ENCODE measurements at places on chromosomes 2 and 18.

DNA sequence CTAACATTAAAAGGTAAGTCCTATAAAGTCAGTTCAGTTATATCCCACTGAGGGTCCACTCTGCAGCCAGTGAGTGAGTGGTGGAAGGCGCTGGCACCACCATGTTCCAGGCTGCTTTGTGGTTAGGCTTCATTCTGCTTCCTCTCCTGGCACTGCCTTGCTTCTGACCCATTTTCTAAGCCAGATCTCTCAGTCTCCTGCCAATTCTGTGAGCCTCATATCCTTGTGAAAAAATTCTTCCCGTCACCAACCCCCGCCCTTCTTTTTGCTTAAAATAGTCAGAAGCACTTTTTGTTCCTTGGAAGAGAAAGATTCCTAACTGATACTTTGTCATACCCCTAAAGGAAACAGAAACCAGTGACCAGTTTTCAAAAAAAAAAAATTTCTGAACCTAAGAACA, 139.8 kb upstream of the NCK2 start:
- DNase-seq: no peak

GRCh38 chr2:30862054-30862651, 54.9 kb upstream of the CAPN13 start:
- DNase-seq: no peak

DNA sequence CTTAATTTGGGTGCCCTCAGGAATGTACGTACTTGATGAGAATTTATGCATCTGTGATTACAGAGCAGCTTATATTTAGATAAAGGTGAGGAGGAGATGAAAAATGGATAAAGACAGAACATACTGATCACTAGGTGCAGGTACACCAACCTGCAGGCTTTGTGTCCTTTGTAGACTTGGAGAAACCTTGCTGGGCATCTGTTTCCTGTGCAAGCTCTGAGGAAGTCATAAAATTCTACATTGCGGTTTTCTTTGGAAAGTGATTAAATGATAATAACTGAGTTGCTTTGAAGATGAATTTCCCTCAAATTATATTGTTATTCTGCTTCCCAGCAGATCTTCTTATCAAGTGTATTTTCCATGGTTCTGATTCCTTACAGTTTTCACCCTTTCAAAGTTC, 7.7 kb downstream of the RAB27B start:
- DNase-seq: no peak

- DNase-seq: no peak
Measured at GRCh38 chr2:166372046-166372445, 3.7 kb downstream of the SCN9A start.

DNA sequence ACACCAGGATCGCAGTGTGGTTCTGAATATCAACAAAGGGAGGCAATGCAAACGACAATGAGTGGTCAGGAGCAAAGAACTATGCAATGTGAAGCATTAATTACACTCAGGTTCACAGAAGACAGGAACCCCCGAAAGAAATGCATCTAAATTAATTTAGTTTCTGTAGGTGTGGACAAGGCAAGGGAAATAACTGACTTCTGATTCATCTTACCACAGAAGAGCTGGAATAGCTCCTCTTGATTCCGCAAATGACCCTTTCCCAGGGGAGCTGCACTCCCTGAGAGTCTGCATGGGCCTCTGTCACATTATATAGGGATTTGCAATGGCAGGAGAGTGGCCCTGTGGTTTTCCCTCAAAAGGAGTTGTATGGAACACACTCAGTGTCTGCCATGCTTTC, 263.9 kb upstream of the APCDD1 start:
- DNase-seq: no peak

DNA sequence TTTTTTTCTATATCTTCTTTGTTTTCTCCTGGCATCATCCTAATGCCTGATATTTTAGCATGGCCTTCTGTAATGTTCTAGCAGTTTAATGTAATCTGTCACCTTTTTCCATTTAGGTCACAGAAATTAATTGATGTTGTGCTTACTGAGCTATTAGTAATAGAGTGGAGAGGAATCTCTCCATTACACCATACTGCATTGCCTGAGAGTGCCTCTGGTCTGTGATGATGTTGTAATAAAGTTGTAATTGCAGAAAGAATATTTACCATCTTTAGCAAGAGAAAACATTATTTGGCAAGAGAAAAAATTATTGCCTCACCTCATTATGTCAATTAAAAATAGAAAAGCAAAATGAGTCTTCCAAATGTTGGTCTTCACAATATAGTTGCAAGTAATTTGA, 213.2 kb downstream of the KCNJ3 start:
- DNase-seq: no peak

GRCh38 chr2:109057686-109058085, 68.7 kb upstream of the EDAR start:
- no peak for DNase-seq

DNA sequence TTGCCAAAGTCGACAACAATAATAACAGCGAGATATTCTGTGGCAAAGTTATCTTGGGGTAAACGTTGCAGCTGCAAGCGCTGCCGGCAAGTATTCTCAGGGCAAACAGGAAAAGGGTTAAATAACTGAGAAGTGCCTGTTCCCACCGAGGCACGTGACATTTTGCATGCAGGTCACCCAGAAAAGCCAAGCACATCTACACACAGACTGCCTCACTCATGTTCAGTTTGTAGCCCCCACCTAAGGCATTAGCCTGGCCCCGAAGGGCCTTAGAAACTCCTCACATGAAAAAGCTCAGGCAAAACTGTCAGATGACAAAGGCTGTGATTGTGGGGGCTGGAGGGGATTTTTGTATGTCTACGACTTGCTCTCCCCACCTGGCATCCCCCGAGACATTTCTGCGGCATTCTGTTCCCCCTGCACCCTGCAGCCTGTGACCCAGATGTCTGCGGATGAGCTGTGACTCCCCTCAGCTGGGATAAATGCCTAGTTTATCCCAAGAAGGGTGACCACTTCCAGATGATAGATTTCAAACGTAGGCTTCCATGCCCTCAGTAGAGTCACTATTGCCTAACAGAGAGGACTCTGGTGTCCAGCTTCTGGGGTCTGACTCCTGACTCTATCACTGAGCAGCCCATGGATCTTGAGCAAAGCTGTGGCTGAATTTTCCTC, 215.2 kb upstream of the SIX2 start:
- DNase-seq: no peak

DNA sequence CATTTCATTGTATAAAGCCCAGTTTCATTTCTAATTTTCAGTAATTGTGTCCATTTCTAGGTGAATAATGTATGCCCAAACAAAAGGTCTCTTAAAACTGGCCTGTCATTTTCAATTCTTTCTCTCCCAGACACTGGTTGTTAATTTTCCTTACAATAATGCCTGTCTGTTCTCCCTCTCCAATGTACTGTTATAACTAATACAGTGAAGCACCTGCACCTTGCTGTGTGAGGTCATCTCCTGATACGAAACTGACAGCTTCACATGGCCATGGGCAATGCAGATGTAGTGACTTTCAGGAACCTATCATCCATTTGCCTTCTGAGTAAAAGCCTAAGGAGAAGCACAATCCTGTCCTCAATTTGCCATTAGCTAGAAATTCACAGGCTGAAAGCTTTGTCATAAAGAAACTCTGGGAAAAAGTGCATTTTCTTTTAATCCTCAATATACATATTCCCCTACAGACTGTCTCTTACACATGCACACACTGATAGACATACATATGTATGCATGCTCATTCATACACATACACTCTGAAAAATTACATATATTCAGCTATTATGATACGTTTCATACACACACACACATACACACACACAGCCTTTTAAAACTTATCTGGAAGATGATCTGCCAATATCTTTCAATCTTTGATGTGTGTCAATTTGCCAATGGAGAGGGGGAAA, 1030.3 kb downstream of the TDRD15 start:
- no peak for DNase-seq

- no peak for DNase-seq
Measured at GRCh38 chr18:76450452-76451395, 44.3 kb downstream of the ZNF516 start.

- DNase-seq: no peak
Measured at GRCh38 chr2:61328707-61329251, 142.1 kb downstream of the USP34 start.

DNA sequence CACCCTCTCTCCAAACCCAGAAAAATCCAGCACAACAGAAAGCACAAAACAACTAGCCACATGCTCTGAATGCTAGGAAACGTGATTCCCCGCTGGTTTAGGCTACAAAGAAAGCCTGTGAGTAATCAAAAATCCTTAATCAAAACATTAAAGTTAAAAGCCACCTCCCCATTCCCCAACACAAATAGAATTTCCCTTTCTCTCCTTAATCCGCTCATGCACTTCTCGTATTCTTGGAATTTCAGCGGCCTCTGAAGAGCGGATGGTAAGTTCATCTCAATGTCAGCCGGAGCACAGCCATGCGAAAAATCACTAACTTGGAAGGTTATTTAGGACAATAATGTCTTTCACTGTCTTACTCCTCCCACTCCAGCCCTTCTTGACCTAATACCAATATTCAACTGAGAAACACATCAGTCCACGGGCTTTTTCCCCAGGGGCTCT, 126.7 kb downstream of the OSBPL1A start:
- no peak for DNase-seq

DNA sequence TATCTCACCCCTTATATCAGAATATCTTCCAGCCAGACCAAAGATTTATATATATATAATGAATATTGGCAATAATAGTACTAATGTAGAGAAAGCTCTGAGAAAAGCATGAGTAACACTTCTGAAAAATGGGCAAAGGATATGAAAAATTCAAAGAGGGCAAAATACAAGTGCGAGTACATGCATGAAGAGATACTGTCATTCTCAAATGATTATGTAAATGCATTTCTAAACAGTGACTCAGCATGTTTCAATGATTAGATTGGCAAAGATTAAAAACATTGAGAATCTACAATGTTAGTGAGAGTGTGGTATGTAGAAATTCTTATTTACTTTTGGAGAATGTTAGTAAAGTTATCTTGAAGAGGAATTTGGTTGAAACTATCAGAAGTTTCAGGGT, 118.3 kb upstream of the NEDD4L start:
- DNase-seq: no peak

GRCh38 chr2:146287281-146287680, 1557.5 kb upstream of the ACVR2A start:
- no peak for DNase-seq

DNA sequence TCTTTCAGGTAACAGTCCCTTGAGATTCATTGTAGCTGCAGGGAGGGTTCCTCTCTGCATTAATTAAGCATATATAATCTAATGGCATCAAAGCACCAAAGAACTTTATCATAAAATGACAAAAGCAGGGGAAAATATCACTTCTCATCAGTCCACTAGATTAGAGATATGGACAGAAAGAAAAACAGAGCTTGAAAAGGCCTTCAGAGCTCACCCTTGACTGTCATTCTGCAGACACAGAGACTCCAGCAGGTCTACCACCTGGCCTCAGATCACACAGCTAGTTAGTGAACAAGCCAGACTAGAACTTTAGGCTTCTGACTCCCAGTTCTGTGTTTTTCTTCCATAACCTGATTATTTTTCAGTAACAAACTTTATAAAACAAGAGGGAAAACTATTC, 88.5 kb downstream of the FIGN start:
- no peak for DNase-seq

DNA sequence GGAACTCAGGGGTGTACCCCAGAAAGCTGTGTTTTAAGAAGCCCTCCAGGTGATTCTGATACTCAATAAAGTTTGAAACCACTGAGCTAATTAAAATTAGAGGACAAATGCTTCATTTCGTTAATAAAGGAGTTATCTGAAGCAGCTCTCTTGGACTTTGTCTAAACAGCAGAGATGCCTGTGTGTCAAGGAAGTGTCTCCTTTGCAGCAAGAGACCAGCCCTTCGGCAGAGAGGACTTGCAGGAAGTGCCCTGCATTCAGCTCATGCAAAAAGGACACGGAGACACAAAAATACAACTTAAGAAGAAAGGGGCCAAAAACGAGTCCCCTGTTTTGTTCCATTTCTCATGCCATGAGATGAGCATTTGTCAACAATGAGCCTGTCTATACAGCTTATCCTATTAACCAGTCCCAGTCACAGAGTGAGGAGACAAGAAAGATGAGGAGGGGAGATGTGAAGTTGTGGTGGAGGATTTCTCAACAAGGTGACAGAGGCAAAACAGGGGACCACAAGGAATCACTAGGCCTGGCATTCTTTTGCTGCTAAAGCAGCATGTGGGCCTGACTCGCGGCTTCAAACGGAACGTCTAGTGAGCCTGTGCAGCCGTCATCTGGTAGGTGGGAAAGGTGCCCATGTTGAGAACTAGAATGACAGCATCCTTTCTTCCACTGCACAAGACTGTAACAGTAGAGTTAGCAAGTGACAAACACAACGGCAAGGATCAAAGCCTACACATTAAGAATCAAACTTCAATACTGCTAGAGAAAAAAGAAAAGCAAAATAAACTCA, 152.3 kb downstream of the ANTXR1 start:
- no peak for DNase-seq

DNA sequence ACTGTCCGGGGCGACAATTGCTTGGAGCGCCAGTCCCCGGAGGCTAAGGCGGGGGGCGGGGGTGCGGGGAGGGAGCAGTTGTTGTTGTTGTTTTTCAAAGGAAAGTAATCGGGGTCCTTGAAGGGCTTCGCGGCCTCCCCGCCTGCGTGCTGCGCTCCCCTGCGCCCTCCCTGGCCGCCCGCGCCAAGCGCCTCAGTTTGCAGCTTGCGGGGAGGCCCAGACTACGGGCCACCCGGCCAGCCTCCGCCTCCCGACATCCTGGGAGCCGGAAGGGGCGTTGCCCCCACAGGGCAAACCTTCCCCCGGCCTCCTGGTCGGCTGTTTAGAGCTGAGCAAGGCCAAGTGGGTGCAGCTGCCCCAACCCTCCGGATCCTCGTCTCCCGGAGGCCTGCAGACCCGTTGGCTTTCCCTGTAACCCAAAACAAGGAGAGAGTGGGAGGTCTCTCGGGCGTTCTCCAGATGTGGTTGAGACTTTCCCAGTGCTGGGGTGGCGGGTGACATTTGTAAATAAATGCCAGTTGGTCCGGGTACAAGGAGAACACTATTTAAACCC, 3.7 kb upstream of the SIX3 start:
- peak; percentile 57 for DNase-seq

DNA sequence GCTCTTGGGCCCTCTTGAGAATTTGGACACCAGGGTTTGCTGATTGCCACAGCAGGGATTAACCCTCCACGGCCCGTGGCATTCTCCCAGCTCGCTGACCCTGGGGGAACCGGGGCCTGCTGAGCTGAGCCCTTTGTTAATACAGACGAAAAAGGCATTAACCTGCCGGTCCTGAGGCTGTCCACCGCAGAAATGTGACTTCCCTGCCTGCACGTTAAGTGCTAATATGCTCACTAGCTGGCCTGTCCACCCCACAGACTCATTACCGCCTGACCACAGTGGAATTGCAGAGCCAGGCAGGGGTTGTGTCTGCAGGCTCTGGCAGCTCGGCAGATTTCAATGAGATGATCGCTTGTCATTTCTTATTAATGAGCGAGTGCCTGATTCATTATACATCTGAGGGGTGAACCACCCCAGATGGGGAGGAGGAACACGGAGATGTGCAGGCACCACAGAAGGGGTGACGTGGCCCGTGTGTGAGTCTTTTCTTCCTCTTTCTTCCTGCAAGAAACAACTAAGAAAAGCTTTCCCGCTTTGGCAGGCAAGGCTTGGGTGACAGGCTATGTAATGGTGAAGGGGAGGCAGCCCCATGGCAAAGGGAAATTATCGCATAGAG, 126.0 kb downstream of the GLI2 start:
- no peak for DNase-seq

Measured in activated naive CD8-positive, alpha-beta T cell treated with anti-CD3 and anti-CD28 coated beads, Interleukin-2, amount 10 ng/mL, durations not matched to agents 7 days and 5 days (primary cell).